ENCODE measurements at places on chromosomes 6 and 20.
A peak's percentile ranks its signal among the peaks of the same experiment; 100 is the strongest.

- no peak for DNase-seq
These were observed 2.0 kb upstream of the RSPO4 start for GRCh38 chr20:1003920-1004697.

DNA sequence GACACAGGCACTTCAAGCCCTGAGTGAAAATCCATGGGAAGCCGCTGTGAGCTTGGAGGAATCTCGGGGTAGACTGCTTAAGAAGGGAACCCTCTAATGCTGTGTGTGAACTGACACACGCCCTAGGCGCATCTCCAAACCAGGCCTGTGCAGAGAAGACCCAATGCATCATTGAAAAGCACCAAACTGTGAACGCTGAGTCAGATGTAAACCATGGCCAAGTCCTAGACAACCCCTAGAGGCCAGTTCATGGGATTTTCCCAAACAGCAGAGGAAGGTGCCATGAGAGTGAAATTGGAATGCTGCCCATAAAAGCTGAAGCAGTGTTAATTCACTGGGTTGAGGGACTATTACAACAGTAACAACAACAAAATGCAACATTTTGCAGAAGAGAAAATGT is 296.5 kb downstream of the SMOC2 start:
- no peak for DNase-seq

DNA sequence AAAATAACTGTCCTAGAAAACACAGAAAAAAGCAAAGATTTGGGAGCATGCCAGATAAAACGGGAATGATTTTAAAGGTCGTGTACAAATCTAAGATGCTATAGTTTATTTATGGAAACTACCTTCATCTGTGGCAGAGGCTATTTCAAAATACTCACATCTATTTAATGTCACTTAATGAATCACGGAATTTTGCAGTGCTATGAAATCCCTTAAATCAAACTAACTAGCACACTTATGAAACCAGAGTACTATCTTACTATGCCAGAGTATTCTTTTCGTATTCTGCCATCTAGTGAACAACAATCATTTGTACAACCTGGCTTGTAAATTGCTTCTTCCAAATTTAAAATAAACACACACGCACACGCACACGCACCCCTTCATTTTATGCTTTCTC is 77.9 kb upstream of the BMP5 start:
- no peak for DNase-seq

DNA sequence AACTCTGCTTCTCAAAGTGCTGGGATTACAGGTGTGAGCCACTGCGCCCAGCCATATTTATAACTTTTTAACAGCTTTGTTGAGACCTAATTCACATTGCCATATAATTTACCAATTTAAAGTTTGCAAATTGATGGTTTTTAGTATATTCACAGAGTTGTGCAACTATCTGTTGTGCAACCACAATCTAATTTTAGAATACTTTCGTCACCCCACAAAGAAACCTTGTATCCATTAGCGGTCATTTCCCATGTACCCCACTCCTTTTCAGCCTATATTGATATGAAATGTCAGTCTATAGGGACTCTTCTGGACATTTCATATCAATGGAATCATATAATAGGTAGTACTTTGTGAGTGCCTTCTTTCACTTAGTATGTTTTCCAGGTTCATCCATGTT is 55.8 kb downstream of the FOXO3 start:
- no peak for DNase-seq

- no peak for DNase-seq
These were observed 4.0 kb upstream of the ATP9A start for GRCh38 chr20:51772236-51772635.

GRCh38 chr6:74671558-74672025 is 534.3 kb downstream of the COL12A1 start:
- DNase-seq, result no peak

DNA sequence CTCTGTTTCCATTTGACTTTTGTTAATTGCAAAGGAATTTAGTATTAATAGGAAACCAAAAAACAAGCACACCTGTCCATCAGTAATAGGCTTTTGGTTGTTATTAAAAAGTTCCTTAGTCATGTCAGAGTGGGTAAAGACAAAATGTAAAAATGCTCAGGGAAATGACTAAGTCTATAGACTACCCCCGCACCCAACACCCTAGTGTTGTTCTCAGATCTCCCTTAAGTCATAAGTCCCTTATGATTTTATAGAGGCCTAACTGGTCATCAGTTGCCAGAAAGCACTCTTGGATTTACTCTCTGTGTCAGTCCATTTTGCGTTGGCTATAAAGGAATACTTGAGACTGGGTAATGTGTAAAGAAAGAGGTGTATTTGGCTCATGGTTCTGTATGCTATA is 52.8 kb downstream of the MAP3K4 start:
- no peak for DNase-seq

- no peak for DNase-seq
These were observed 283.7 kb upstream of the SOX4 start for GRCh38 chr6:21309807-21310221.

DNA sequence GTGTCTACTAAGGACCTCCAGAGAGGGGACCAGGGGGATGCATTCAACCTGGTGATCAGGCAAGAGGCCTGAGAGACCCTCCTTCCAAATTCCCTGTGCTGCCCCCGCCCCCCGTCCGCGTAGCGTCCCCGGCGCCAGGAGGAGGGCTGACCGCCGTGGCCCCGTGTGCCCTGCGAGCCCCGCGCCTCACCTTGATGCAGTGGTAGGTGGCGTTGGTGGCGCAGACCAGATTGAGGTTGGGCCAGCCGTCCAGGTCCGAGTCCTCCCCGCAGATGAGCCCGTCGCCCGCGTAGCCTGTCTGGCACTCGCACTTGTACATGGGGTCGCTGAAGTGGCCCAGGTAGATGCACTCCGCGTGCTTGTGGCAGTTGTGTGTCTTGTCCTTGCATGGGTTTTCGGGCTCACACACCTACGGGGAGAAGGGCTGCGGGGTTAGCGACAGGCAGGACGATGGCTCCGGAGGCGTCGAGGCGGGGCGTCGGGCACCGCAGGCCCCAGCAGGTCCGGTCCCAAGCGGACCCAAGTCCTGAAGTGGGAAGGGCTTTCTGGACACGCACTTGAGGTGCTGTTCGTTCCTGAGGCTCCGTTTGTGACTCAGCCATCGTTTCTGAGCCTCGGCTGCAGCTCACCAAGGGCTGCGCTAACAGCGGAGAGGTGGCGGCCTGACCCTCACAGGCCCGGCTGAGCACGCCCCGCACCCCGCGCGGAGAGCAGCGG is 21.7 kb downstream of the THBS2 start:
- DNase-seq, result no peak

- DNase-seq, result no peak
These were observed 733 bp upstream of the PSORS1C2 start for GRCh38 chr6:31139599-31139998.

- DNase-seq, result no peak
These were observed 37.1 kb upstream of the TFAP2A start for GRCh38 chr6:10451828-10452509.

DNA sequence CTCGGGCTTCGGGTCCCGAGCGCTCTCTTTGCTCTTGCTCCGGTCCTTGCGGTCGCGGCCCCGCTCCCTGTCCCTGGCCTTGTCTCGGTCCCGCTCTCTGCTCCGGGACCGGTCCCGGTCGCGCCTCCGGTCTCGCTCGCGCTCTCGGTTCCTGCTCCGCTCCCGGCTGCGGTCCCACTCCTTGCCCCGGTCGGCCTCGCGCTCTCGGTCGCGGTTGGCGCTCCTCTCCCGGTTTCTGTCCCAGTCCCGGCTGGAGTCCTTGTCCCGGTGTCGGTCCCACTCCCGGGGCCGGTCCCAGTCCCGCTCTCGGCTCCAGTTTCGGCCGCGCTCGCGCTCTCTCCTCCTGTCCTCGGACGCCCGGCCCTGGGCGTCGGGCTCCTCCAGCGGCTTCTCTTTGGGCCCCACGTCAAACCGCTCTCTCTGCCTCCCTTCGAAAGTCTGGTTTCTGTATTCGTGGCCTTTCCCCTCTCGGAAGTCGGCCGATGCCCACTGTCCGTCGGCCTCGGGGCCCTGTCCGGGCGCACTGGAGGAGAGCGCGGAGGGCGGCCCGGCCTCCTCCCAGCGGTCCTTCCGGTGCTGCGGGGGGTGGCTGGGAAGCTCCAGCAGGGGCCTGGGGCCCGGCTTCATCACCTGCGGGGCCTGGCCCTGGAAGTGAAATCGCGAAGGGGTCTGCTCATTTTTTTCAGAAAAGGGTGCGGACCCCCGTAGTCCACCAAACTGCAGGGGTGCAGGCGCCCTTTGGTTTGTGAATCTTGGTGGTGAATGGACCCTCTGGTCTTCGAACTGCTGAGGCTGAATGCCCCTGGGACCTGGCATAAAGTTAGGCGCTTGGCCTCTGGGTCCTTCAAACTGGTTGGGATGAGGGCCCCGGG is 17.9 kb upstream of the TCFL5 start:
- no peak for DNase-seq

- DNase-seq, result no peak
These were observed 320.5 kb downstream of the DHX35 start for GRCh38 chr20:39282619-39283092.

- no peak for DNase-seq
These were observed 124.7 kb downstream of the CD24 start for GRCh38 chr6:106849676-106850332.

DNA sequence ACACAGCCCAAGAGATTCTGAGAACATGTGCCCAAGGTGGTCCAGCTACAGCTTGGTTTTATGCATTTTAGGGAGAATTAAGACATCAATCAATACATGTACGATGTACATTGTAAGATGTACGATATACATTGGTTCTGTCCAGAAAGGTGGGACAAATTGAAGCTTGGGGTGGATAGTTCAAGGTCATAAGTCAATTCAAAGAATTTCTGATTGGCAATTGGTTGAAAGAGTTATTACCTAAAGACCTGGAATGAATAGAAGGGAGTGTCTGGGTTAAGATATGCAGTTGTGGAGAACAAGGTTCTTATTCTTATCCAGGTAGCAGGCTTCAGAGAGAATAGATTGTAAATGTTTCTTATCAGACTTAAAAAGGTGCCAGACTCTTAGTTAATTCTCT is 31.8 kb upstream of the LCA5 start:
- DNase-seq, result no peak

GRCh38 chr6:149484733-149485700 is at the start of gene ZC3H12D:
ZC3H12D (minus strand) TSS chr6:149485014; CDS start chr6:149474543, 10,471 bp downstream.
- DNase-seq, result peak; percentile 88

- peak; percentile 87 for DNase-seq
These were observed 512.8 kb upstream of the JARID2 start for GRCh38 chr6:14732844-14733757.

DNA sequence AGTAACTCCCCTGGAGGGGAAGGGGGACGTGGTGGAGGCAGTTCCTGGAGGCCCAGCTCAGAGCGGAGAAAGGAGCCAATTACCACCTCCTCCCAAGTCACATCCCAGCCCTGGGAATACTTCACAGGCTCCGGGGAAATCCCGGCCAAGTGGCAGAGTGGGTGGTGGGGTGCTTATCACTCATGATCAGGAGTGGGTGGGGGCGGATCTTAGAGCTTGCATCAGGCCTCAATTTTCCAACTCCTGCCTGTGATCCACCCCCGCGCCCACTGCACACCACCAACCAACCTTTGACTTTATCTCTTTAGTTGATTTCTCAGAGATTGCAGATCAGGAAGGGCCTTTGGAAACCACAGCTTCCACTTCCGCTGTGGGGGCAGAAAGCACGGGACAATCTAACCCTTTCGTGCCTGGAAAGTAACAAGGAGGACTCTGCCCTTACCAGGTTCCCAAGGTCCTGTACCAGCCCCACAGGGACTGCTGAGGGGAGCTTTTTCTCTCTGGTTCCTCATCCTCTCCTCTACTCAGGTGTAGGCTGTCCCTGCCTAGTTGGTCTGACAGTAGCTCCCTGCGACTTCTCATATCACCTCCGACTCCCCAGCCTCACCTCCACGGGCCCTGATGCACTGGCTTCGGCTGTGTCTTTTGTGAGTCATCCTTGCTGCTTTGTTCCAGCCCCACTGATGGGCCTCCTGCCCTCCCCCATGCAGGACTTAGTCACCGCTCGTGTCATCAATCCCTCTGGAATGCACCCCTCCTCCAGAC is 24.9 kb upstream of the IER3 start:
- peak; percentile 82 for DNase-seq

- no peak for DNase-seq
These were observed 15.5 kb upstream of the CCND3 start for GRCh38 chr6:41957117-41957516.

- DNase-seq, result no peak
These were observed 94.6 kb downstream of the TFAP2B start for GRCh38 chr6:50913105-50913770.

- no peak for DNase-seq
These were observed 733 bp downstream of the ZBTB22 start for GRCh38 chr6:33316603-33317418.

DNA sequence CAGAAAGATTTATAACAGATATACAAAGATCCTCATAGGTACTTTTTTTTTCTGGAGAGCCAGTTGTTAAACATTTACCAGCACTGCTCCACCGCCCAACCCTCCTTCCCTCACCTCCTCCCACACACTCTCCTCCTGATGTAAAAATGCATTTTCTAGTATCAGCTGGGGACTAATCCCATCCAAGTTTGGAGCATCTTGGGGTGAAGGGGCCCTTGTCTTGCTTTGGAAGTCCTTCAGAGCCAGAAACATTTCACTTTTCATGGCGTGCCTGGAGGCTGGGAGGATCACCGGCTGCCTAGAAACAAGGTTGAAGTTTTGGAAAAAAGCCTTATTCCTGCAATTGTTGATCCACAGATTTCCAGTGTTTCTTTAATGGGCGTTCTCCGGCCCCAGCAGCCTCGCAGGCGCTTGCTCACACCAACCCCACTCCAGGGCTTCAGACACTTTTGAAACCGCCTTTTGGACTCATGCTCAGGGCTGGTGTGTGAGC is 165.1 kb upstream of the AFDN start:
- DNase-seq, result no peak

DNA sequence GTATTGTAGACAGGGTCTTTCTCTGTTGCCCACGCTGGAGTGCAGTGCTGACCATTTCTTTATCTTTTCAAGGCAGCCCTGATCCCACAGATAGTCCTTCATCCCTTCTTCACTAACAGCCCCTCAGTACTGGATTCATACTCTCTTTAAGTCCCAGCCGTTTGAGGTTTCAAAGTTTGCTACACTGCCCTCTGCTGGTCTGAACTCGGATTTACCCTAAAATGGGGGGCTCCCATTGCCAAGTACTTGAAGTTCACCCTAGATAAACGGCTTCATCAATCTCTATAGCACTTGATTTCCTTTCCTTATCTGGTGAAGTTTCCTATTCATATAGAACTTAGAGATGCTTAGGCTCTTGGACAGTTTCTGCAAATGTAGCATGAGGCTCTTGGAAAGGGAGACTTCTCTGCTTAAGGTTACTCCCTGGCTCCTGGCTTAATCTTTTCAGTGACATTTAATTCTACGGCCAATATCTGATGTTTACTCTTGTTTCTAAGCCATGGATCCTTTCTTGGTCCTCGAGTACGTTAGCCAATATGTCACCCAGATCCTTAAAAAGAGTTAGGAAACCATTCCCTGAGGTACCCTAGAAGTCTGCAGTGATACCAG is 21.4 kb upstream of the PREP start:
- peak; percentile 67 for DNase-seq

- DNase-seq, result peak; percentile 89
These were observed at the start of gene RBL1 for GRCh38 chr20:37095599-37096414. RBL1 (minus strand) TSS chr20:37095997; CDS start chr20:37095928, 69 bp downstream.

Data from activated CD4-positive, alpha-beta T cell treated with anti-CD3 and anti-CD28 coated beads, Interleukin-2, Interleukin-4, amounts not matched to agents 100 ng/mL and 50 ng/mL, durations not matched to agents 16 hours and 8 hours (primary cell).